Activated CD8-positive, alpha-beta memory T cell treated with anti-CD3 and anti-CD28 coated beads, Interleukin-2, amount 10 ng/mL, durations not matched to agents 7 days and 5 days (primary cell): ENCODE measurements at places on chromosomes 16 and 17.

DNA sequence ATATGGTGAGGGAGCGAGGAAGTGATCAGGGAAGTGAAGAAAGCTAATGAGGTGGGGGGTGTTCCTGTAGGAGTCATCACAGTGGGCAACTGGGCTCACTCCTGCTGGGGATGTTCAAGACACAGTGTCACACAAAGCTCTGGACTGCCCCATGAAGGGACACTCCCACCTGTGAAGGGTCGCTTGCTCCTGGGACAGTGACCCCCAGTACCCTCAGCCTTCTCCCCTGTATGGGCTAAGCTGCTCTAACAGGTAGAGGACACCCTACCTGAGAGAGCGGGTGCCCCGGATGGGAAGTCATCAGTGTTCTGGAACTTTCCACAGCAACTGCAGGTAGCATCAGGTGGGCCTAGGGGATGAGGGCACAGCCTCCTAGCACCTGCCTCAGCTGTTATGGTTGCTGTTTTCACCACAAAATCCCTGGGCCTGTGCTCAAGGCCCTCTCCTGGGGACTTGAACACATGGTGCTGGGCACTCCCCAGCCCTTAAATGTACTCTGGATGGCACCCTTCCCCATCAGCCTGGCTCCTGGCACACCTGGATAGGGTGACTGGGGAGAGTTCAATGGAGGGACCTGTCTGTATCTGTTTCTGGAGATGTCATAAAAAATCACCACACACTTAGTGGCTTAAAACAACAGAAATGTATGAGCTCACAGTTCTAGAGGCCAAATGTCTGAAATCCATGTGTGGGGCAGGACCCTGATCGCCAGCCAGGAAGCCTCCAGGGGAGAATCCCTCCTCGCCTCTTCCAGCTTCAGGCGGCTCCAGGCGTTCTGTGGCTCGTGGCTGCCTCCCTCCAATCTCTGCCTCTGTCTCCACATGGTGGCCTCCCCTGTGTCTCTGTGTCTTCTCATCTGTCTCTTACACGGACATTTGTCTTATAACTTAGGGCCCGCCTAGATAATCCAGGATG lies 104.0 kb upstream of the CDH5 start:
- DNase-seq: peak; percentile 25

DNA sequence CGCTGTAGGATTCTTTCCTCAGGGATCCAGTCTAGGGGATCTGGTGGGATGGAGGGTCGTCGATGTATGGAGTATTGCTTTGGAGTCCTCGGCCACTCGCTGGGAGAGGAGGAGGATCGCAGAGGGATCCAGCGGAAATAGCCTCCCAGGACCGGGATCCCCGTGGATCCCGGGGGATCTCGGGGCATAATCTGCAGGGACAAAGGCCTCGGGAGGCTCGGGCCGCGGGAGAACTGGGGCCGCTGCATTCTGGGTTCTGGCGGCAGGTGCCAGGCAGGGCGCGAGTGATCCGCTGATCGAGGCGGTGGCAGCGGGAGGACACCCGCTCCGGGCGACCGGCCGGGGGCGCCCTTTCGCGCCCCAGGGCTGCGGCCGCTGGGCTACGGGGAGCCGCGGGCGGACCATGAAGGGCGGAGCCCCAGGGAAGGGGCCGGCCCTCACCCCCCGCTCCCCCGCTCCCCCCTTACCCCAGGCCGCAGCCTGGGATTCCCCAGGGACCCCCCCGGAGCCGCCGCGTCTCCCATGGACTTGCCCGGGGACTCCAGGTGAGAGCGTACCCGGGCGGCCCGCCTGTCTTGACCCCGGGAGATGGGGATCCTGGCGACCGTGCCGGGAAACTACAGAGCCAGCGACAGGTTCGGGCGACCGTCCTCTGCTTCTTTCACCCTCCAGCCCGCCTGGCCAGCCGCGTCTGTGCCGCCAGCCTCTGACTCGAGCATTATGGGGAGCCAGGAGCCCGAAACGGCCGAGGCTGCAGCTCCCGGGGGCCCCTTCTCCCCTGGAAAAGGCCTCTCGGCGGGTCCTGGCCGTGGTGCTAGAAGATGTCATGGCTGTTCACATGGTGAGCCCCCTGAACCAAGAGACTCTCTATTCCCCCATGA lies 604 bp downstream of the PRR14 start:
- DNase-seq: peak; percentile 89

- no peak for DNase-seq
These were observed 17.4 kb downstream of the ASPSCR1 start for GRCh38 chr17:81994593-81995462.

GRCh38 chr17:50199211-50199802 lies 2.1 kb downstream of the COL1A1 start:
- DNase-seq: no peak

- no peak for DNase-seq
These were observed 249.7 kb upstream of the TBX2 start for GRCh38 chr17:61149862-61150362.

DNA sequence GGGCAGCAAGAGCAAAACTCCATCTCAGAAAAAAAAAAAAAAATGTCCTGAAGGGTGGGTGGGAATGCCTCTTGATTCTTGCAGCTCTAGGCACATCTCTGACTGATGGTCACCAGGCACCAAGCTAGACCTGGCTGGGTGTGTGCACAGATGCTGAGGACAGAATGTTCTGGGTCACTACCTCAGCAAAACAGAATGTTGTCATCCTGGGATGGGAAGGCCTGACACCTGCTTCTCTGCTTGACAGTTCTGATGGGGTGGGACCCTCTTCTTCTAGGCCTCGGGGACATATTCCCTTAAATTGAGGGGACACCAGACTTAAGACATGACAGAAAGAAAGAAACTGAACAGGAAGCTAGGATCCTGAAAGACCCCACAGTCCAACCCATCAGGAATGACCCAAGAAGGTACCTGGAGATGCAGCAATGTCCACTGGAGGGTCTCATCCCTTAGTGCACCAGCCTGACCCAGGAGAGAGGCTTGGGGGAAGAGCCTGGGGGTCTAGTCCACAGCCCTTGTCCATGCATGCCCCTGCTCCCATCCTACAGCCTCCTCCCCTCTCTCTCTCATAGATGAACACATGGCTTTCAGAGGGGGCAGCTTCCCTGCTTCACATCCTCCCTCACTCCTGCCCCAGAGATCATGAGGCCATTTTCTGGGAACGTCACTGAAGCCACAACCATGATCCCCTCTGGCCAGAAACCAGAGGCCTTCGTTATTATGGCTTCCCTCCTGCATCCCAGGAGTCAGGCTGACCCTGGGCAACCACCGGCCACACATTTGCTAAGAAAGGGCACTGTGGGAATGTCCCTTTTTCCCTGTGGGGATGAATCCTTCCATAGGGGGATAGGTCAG lies 3.8 kb upstream of the STAT5B start:
- DNase-seq: peak; percentile 37

- no peak for DNase-seq
These were observed 40.2 kb downstream of the FOXK2 start for GRCh38 chr17:82559566-82560251.

DNA sequence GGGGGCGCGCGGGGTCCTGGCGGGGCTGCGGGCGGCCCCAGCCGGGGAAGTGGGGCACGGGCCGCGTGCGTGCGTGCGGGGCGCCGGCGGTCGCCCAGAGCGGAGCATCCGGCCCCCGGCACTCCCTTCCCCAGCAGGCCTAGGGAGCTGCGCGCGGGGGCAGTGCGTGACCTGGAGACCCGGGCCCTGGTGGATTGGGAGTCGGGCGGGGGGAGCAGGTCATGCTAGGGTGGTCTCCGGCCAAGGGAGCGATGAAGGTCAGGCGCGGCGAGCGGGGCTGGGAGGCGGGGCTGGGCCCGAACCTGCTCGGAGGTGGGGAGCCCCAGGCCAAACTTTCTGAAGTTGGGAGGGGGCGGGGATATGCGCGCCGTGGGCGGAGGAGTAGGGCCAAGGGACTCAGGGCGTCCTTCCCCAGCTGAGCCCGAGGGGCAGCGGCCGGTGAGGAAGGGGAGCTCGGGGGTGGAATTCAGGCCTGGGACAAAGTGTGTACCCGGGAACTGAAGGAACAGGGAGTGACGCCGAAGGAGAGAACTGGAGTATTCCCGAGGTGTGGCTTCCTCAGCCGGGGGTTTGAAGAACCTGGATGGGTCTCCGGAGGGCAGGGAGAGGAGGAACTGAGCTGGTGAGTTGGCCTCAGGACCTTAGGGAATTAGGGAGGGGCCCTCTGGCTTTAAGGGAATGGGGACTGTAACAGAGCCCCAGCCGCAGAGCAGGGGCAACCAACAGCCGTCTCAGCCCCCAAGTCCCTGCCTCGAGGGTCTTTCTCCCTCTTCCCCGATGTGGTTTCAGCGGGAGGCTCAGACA lies 589 bp downstream of the XYLT2 start:
- peak; percentile 70 for DNase-seq
